ENCODE measurements at places on chromosomes 1 and 21. TPM values are rescaled to one million over a fixed set of nuclear protein-coding genes. Genes with fewer than 3 reads are reported as not detected.

Gene GPR25
- total RNA-seq: not detected

DNA sequence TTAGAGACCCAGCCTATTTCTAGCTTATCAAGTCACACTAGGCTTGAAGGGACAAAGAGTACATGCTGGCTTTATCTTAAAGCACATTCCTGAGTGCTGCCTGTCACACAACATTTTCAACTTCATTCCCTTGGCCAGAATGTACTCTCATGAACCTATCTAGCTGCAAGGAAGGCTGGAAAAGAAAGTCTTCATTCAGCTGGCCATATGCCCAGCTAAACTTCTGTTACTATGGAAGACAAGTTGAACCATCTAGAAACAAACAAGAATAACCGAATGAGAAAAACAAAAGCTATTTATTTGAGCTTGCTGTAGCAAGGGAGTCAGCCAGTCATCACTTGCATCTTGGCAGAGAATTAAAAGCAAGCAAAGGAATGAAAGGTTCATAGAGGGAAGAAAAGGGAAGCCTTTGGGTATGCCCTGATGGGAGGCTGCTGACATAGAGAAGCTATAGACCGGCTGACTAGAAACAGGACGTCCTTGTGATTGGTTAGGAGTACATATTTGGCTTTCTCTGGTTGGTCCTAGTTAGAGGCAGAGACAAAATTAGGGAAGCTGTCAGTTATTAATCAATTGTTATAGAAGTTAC lies 108.4 kb downstream of the NEK7 start:
- no peak overlapping the region for H3K4me3 ChIP-seq
- H3K27ac ChIP-seq: no peak overlapping the region
- no peaks in the 10 kb centered on the region for H3K27me3 ChIP-seq
- DNase-seq: no peak

Gene RIPPLY3
- total RNA-seq: 0.27 TPM

Gene KRTAP13-2
- total RNA-seq: not detected

- H3K27ac ChIP-seq: no peak overlapping the region
- no peak overlapping the region for H3K4me3 ChIP-seq
- DNase-seq: peak; percentile 75
- peaks cover 3% of the 10 kb centered on the region for H3K4me1 ChIP-seq
Observed at GRCh38 chr21:42145569-42146272, 73.2 kb upstream of the ABCG1 start.

- H3K4me3 ChIP-seq: no peak overlapping the region
- H3K36me3 ChIP-seq: no peaks in the 10 kb centered on the region
- H3K4me1 ChIP-seq: peaks cover 15% of the 10 kb centered on the region
- DNase-seq: peak; percentile 60
- H3K27ac ChIP-seq: peak overlapping the region; percentile 28
- H3K27me3 ChIP-seq: peaks cover 2% of the 10 kb centered on the region
Observed at GRCh38 chr1:109895720-109896504, 14.7 kb upstream of the CSF1 start.

Gene FBXO44
- total RNA-seq: 16.8 TPM
